ENCODE measurements at places on chromosomes 12 and 14.
A peak's percentile ranks its signal among the peaks of the same experiment; 100 is the strongest.

GRCh38 chr12:22172501-22172900, 126.5 kb downstream of the CMAS start:
- ATAC-seq: no peak

DNA sequence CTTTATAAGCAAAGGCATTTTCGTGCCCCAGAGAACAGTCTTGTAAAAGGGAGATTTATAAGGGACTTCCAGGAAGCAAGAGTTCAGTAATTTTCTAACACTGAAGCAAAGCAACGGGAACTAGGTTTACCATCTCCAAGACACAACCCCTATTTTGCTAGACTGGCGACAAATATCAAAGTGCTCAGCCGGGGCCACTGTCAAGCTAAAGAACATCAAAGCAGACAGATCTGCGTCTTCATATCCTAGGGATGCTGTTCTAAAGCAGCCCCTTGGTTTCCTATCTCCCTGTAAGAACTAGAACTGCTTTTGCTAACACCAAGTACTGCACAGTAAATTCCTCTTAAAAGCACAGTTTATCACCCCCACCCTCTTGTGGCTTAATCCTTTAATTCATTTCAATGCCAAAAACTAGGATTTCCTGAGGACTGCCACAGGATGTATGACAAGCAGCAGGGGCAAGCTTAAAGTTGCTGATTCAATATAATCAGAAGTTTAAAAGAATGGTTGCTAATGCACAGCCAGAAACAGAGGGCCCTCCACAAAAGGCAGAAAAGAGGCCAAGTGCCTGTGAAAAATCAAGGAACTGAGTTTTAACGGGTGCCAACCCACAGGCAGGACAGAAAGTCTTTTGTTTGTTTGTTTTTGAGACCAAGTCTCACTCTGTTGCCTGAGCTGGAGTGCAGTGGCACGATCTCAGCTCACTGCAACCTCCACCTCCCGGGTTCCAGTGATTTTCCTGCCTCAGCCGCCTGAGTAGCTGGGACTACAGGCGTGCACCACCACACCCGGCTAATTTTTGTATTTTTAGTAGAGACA, 44.0 kb upstream of the ISM2 start:
- ATAC-seq: no peak

DNA sequence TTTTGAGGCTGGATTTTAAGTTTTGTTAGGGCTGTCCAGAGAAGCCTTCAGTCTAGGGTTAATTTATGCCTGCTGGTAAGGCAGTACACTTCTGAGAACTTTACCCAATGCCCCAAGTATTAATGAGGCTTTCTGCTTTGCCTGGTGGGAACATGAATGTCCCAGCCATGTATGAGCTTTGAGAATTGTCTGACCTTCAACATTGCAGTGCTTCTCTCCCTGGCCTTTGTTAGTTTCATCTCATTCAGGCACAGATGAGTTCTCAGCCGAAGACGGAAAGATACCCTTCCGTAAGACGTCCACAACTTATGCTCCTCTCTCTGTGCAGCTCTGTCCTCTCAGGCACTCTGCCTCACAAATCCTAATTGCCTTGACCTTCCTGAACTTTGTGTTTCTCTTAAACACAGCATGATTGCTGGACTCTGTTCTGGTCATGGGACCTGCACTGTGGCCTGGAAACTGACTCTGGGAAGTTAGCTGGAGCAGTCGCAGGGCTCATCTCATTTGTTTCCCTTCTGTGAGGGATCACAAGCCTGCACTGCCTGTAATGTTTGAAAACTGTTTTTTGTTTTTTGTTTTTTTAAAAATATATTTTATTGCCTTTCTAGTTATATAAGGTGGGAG, 15.7 kb downstream of the CHPT1 start:
- no peak for ATAC-seq

- ATAC-seq: no peak
Observed at GRCh38 chr12:48007206-48007605, 2.9 kb upstream of the COL2A1 start.

- no peak for ATAC-seq
Observed at GRCh38 chr14:33282331-33283230, 343.9 kb downstream of the NPAS3 start.

GRCh38 chr14:81172881-81173280, 47.9 kb downstream of the GTF2A1 start:
- ATAC-seq: no peak

GRCh38 chr12:19792028-19792427, 352.7 kb downstream of the AEBP2 start:
- no peak for ATAC-seq

- ATAC-seq: no peak
Observed at GRCh38 chr14:40252817-40253447, 820.7 kb upstream of the FBXO33 start.

DNA sequence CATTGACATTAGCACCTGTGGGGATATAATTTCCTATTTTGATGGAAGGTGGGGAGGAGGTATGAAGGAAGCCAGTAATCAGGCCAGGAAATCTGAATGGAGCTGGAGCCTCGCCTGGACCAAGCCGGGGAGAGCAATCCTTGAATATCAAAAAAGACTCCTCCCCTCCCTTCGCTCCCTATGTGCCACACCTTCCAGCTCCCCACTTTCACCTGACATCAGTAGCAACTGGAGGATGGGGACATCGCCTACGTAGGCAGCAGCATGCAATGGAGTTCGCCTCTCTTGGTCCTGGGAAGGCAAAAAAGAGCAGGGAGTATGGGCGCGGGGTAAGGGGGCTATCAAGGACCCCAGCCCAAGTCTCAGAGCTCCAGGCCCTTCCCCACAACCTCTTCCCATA, 1.1 kb downstream of the ANKRD52 start:
- no peak for ATAC-seq

DNA sequence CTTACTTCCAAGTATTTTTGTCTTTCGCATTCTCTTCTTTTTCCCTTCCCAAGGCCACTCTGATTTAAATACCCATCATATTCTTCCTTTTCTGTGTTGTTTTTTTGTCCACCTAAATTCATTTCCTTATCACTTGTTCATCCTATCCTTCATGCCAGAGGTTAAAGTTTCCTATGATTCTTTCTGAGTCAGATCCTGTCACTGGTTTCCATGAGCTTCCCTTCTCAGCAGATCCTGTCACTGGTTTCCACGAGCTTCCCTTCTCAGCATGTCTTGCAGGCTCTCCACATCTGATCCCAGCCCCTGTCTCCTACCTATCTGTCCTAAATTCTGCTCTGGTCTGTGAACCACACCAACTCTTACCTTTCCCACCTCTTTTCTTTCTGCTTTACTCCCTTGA, 311.8 kb upstream of the RGS6 start:
- no peak for ATAC-seq

GRCh38 chr12:99087278-99087677, 442.2 kb downstream of the APAF1 start:
- peak; percentile 80 for ATAC-seq

DNA sequence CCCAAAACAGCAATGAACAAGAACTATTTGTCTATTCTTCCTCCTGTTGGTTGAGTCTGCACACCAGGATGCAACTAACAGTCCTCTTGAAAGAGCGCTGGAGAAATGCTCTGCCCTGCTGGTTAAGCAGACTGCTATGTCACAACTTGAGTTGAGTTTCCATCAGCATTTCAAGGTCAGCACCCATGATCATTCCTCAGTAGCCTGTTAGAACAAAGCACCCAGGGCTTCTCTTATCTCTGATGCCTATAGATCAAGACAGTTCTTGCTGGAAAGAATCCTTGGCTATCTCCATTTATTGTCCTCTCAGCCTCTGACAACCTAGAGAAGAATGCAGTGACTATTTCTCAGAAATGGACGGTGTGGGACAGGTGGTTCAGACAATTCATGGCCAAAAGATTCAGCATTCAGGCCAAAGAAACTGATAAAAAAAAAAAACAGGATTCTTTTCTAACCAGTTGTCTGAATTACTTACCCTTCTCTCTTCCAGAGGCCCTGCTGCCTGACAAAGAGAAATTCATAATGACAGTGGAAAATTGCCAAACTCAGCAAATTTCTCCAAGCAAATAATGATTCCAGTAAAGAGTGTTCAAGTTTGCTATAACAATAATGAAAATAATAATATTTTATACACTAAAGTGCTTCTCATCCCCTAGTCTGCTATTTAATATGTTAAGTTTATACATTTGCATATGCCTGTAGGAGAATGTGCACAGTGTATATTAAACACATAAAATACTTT, 306.7 kb downstream of the EMP1 start:
- no peak for ATAC-seq

GRCh38 chr14:42469637-42470426, 863.2 kb downstream of the LRFN5 start:
- ATAC-seq: no peak

DNA sequence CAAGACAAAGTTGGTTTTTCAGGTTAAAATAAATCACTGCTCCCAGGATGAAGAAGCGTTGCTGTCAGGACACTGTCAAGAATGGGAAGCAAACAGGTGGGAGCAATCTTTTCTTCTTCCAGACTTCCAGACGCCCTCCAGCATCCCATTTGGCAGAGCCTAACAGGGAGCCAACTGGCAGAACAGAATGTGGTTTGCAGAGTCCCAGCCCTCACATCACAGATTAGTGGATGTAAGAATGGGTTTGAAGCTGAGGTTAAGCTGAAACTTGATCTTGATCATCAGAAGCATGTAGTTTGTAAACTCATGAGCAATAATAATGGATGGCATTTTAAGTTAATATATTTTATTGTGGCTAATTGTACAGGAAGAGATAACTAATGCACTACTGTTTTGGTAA, 636.4 kb downstream of the SLC6A15 start:
- no peak for ATAC-seq

DNA sequence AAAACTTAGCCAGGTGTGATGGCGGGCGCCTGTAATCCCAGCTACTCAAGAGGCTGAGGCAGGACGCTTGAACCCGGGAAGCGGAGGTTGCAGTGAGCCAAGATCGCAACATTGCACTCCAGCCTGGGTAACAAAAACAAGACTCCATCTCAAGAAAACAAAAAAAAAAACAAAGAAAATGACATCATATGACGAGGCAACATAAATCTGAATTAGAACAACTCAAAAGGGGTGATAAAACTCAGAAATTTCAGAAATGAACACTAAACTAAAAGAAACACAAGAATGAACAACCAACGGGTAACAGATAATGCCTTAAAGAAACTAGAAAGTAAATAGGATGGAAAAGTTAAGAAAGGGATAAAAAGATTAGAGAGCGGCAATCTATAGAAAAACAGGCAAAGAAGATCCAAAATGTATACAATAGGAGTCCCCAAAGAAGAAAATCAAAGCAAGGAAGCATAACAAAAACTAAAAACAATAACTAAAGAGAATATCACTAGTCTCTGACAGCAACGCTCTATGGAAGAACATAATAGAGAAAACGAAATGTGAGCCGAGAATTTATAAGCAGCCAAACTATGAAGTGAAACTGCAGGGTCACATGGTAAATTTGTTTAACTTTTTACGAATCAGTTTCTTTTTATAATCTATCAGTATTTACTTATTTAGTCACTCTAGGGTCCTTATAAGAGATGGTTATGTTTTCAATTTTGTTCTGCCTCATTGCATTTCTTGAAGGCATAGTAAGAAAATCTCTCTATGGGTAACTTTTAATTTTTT, 45.7 kb downstream of the SPPL3 start:
- ATAC-seq: no peak

- ATAC-seq: no peak
Observed at GRCh38 chr14:65565948-65566347, 153.4 kb downstream of the FUT8 start.

DNA sequence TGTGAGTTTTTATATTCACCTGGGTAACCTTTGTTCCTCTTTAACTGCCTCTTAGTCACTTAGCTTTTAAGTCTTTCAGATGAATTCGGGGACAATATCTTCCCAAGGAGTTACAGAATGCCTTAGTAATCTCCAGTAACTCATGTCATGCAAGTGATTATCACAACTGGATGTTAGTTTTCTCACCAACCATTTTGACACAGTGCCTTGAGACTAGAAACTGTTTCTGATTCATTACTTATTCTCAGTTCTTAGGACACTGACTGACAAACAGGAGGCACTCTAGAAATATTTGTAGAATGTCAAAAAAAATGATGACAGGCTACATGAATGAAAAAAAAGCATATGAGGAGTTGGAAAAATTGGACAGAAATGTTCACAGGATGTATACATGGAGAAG, 335.1 kb downstream of the ACSS3 start:
- ATAC-seq: no peak

DNA sequence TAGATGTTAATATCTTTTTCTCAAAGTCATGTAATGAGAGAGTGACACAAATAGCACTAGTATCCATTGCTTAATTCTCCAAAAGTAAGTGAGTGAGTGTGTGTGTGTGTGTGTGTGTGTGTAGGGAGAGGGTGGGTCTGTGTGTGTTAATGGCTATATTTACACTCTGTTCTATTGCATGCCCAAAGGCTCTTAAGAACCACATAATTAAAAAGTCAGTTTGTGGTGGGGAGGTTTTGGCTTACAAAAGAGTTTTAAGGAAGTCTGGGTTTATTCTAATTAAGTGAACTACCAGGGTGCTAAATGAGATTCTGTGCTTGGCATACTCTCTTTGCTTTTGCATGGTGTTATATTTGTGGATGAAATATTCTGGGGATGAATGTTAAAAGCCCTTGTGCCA, 1897.6 kb upstream of the FLRT2 start:
- no peak for ATAC-seq

GRCh38 chr12:121970581-121971300, 50.9 kb upstream of the BCL7A start:
- no peak for ATAC-seq

- ATAC-seq: no peak
Observed at GRCh38 chr14:95533822-95534221, 1.0 kb upstream of the GLRX5 start.

DNA sequence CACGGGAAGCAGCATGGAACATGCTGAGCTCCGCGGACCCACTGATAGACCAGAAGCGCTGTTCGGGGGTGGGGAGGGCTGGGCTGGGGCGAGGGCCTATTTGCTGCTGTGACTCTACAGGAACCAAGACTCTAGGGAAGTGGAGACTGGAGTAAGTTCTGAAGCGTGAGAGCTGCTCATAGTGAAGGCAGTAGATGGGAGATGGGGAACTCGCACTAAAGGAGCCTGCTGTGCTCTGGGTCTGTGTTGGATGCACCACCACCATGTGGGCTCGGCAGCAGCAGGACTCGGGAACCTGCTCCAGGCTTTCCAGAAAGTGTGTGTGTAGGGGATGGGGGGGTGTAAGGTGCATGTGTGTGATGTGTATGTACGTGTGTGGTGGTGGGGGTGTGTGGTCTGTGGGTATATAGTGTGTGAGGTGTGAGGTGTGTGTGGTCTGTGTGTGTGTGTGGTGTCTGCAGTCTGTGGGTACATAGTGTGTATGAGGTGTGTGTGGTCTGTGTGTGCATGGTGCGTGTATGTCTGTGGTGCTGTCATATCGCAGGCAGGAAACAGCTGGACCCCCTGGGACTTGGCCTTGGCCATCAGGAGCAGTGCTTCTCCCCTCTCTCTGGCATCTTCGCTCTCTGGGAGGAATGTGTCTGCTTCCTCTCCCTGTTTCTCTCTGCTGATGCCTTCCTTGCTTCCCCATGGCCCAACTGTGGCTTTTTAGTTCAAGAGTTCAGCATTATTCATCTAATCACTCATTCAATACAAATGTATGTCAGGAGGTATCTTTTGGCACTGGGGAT, 378.9 kb downstream of the FUT8 start:
- ATAC-seq: peak; percentile 31

- ATAC-seq: no peak
Observed at GRCh38 chr12:103657331-103657730, 70.3 kb downstream of the STAB2 start.

Data from esophagus mucosa (tissue), 1 donor.